ENCODE measurements at places on chromosomes 5 and 9.

DNA sequence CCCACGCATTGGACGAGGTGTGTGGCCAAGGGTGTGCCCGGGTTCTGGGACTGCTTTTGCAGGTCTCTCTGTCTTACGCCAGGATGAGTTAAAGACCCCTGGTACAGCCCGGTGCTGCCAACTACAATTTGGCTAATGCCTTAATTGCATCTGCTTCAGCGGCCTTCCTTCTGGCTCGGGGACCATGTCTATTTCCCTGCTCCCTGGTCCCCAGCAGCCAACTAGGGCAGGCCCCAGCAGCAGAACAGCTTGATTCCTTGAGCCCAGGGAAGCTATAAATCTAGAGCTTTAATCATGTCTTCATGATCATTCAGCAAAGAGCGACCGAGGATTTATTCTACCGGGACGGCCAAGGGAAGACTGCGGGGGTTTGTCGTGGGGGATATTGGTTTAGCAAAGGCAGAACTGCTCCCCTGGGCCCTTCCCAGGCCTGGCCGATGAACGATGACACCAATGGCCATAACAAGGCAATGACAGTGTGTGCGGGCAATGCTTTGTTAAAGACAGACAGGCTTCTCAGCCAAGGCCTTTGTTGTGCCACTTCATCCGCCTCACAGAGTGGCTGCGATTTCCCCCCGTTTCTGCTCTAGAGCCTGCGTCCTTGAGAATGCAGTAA, 51.4 kb downstream of the CFAP77 start:
- no peak for DNase-seq

GRCh38 chr5:172832383-172833315, 1.4 kb upstream of the ERGIC1 start:
- DNase-seq, result no peak

GRCh38 chr5:81980598-81981260, 8.9 kb downstream of the ATG10 start:
- DNase-seq, result no peak

DNA sequence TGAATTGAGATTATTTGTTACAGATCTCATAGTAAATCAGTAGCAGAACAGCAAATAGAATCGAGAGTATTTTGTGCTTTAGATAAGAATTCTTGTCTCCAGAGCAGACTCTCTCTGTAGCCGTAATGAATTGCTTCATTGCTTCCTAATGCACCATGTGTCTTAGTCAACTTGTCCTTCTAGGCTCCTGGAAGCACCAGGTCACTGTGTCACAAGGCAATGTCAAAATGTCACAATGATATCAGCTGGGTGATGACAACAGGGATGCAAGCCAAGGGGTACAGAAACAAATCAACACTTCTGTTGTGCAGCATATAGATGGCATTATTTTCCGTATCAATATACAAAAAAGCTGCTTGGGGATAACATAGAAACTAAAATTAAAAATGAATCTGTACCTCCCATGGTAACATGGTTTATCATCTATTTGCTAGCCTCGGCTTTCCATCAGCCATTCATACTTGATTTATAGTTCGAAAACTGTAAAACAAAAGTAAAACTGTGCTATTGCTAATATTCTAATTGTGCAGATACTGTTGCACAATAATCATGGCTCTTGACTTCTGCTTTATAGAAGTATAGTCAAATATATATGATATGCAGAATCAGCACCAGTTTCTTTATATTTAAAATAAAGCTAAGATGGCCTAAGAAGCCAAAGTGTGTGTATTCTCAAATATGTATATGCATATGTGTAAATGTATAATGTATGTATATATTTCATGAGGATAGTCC, 435.9 kb upstream of the TLE4 start:
- DNase-seq, result no peak

DNA sequence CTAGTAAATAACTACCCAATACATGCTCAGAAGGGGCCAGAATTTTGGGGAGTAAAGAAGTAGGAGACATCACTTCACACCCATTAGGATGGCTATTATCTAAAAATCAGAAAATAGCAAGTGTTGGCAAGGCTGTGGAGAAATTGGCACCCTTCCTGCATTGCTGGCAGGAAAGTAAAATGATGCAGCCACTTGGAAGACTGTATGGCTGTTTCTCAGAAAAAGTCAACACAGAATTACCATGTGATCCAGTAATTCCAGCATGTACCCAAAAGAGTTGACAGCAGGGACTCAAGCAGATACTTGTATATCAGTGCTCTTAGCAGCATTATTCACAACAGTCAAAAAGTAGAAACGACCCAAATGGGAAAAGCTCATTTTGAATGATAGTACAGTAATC, 107.6 kb downstream of the APBA1 start:
- no peak for DNase-seq

DNA sequence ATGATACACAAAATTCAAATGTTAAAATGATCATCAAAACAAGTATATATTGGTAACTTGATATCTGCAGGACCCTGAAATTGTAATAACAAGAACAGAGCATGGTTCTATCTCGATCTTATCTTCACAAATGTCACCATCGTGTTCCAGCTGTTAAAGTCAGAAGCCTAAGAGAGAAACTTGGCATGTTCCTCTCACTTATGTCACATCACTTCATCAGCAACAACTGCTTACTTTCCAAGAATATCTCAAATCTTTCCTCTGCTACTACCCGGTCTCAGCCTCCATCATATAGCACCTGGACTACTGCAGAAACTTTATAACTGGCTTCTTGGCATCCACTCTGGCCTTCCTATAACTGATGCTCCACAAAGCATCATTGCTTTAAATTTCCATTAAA, 84.9 kb downstream of the FBN2 start:
- DNase-seq, result no peak

GRCh38 chr9:17057729-17058128, 77.1 kb upstream of the CNTLN start:
- no peak for DNase-seq

DNA sequence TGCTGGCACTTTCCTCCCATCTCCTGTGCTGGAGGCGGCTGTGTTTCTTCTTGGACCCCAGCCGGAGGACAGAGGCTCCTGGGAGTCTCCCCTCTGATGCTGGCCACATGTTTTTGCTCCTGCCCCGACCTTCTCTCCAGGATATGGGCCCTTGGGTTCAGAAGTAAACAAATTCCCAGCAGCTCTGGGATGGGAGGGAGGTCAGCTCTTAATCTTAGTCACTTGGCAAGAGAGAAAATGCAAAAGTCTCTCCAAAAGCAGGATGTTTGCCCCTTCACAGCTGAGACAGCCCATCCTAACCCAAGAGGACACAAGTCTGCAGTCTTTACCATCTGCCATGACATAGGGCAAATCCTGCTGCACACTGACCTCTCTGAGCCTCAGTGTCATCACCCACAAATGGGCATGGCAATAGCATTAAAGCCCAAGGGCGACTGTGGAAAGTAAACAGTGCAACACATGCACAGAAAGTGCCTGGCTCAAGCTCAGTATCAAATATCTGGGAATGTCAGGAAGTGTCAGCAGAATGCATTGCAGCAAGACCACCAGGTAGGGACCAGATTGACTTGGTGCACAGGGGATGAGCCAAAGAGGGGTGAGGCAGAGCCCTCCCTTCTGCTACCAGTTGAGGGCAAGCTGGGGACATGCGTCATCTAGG, 117.0 kb upstream of the CXCL14 start:
- no peak for DNase-seq

- no peak for DNase-seq
These were observed 5.3 kb downstream of the ASPN start for GRCh38 chr9:92476962-92477361.

DNA sequence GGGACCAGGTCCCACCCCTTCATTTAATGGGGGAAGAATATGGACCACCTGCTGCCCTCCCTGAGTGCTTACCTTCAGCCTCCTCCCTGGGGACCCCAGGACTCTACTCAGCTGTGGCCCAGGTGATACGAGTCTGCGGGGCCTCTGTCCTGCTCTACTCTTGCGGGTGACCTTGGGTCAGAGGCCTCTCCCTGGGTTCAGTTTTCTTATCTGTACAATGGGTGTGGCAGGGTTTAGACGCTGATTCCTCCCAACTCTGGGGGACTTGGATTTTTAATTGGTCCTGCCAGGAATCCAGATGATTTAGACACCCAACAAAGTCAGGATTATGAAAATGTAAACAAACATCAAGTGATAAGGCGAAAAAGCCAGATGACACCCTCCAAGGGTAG, 25.0 kb downstream of the FAM163B start:
- no peak for DNase-seq

DNA sequence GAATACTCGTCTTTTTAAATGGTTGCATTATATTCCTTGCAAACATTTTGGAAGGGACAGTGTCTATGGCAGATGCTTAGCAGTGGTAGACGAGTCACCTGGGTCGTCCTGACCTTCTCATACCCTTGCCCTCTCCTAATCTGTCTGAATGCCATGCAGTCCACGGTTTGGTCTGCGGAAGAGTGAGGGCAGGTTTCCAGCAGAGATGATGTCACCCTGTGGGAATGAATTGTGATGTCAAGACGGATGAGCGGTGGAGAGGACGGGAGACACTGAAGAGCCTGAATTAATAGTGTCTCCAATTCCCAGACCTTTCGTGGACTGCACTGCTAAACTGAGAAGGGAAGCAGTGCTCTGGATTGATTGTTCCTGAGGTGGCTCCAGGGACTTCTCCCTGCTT, 329.0 kb upstream of the PANK3 start:
- DNase-seq, result peak; percentile 56

DNA sequence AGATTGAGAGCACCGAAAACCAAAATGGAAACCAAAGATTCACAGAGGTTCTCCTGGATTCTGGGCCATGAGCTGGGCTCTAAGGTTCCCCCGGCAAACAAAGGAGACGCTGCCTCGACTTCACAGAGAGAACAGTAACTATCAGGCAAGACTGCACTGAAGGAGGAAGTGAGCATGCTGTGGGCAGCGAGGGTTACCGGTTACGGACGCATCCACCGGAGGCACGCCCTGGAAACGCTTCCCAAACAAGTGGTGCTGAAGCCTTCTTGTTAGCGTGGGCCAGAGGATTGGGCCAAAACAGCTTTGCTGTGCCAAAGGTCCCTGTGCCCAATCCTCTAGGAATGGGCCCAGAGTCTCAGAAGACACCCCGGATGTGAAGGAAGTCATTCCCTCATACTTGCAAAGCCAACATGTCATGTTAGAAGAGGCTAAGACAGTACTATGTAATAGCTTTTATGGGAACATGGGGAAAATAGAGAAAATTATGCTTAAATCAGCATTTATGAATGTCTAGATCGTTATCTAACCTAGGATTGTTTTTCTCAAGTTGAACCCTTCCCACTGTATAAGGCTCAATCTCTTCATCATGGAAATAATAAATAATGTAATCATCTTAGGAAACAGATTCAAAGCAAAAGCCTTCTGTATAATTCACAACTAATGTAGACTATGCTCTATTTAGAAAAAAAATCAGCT, 145.4 kb downstream of the GABBR2 start:
- no peak for DNase-seq

- peak; percentile 76 for DNase-seq
These were observed 56.2 kb downstream of the ACER2 start for GRCh38 chr9:19464764-19465585.

GRCh38 chr9:82621447-82621846, 441.5 kb downstream of the RASEF start:
- DNase-seq, result no peak

GRCh38 chr9:90813523-90813922, 11.9 kb downstream of the SYK start:
- DNase-seq, result no peak

DNA sequence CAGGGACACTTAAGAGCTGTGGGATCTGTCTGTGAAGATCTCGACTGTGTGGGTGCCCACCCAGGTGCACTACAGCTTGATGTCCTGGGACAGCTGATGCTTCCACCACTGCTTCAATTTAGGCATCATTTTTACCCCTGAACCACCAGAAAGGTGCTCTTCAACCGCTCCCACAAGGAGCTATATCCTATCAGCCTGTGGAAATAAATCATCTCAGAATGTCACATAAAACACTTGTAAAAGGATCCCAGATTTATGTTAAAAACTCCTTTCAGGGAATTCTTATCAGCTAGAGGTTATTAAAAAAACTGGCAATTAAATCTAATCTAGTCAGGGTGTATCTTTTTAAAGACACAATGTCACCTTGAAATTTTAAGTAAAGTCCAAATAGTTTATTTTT, 82.7 kb upstream of the PCA3 start:
- no peak for DNase-seq

DNA sequence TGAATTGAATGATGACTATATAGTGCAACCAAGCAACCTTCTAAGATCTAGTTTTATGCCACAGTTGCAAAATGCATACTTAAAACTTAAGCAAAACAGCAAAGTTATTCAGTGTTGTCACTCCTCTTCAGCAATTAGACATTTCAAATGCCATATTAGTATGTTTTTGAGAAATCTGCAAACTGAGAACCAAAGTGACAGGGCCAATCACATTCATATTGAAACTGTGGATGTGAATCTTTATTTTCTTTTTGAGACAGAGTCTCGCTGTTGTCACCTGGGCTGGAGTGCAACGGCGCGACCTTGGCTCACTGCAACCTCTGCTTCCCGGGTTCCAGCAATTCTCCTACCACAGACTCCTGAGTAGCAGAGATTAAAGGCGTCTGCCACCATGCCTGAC, 249.2 kb upstream of the EFNA5 start:
- DNase-seq, result no peak

- DNase-seq, result peak; percentile 81
These were observed at the start of gene SPACA9 for GRCh38 chr9:132878695-132879456. Gene SPACA9, plus strand, starts transcription at chr9:132878898. Its CDS starts 5,050 bp downstream, at chr9:132883948.

GRCh38 chr5:158911693-158912363, 187.9 kb downstream of the EBF1 start:
- DNase-seq, result no peak

DNA sequence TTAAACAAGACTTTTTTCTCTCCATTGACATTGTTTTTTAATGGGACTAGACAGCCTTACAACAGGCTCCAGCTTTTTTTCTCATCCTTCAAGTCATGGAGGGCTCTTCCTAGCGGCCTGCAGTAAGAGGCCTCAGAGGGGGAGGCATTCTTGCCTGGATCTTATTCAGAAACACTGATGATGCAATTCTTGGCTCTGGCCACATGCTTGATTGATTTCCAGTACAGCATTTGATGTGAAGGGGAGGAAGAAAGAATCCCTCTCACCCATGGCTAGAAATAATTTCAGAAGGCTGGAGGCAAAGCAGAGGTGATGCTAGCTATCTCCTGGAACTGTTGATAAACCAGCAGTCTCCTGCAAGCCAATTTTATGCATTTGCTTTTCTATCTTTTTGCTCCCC, 324.8 kb downstream of the PRELID2 start:
- peak; percentile 72 for DNase-seq

- peak; percentile 43 for DNase-seq
These were observed 9.9 kb upstream of the GRHPR start for GRCh38 chr9:37412431-37413151.

- DNase-seq, result no peak
These were observed 107.9 kb upstream of the SELENOP start for GRCh38 chr5:42919600-42919999.

- DNase-seq, result peak; percentile 52
These were observed 52.4 kb downstream of the AHRR start for GRCh38 chr5:373710-374602.

Data from umbilical cord (tissue), 2 donors.